ENCODE measurements at places on chromosomes 5 and 9.

DNA sequence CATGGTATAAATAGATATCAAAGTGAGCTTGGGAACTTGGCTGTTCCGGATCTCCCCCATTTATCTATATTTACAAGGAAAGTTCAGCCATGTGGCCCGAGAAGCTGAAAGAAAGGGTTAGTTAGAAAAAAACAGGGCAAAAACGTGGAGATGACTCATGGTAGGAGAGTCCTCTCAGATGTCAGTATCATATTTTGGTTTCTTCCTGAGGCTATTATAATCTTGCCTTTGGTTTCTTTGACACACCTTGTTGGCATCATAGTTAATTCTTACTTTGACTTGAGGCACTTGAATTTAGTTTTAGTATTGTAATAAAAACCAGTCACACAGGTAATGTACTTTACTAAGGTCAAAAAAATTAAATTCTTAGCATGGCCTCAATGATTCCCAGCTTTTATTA is 59.9 kb downstream of the GABRA6 start:
- no peak for DNase-seq

DNA sequence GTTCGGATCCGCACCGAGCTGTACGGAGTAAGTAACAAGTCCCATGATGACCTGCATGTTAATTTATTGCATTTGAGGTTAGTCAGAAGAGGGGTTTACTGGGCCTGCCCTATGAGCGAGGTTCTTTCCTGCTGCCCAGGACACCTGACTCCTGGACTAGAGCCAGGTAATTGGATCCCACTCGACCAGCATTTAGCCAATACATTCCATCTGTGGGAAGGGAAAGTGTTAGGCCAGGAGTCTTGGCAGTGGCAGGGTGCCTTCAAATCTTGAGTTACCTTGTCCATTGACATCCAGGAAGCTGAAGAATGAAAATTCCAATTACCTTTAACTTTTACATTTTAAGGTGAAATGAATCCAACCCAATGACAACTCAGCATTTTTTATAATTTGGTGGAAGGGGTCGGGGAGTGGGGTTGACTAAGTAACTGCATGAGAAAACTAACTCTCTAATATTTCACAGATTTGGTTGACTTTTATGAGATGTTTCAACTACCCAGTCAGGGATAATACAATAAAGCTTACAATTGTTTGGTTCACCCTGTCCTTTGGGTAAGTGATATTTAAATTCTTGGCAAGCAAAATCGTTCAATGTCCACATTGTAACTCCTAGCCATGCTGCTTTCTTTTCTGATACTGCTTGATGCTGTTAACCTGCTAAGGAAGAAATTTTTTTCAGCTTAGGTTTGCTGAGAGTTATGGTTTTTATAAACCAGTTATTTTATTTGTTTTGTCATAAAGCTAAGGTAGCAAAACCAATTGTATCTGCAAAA is 111.6 kb upstream of the IQGAP2 start:
- DNase-seq: no peak

DNA sequence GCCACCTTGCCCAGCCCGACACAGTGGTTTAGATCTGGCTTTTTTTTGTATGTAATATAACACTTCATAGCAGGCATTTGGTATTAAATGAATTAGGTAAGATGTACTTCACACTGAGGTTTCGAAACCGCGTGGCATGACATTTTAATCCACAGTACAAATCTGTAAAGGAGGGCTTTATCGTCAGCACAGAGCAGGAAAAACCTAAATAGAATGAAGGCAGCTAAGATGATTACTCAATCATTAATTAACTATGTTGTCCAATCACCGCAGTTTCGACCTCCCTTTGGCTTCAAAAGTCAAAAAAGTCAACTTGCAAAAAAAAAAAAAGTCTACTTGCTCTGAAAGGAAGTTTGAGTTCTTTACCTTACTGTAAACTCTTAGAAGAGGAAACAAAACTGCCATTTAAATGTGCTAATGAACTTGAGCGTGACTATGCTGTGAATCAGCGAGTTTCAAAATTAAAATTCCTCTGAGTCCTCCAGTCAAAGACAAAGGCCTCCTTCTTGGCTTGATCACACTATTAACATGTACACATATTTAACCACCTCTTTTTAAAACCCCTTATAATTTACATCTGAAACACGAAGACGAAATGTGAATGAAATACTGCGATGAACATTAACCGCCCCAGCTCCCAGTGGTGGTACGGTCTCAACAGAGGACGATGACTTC is 698 bp upstream of the SEC24A start:
- DNase-seq: peak; percentile 45

DNA sequence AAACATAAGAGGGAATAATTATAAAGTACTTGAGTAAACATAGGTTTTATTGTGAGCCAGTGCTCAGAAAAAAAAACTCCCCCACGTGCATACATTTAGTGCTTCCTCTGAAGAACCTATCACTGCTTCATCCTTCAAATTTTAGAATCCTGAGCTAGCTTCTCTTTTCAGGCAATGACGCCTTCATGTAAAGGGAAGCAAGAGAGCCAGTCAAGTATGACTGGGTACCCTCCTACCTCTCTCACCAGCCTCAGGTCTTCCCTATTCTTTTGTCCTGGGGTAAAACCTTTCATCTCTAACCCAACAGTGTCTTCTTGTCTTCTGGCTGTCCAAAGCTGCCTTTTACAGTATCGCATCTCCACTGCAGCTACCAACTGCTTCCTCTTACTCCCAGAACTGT is 32.0 kb downstream of the PLPP1 start:
- no peak for DNase-seq

DNA sequence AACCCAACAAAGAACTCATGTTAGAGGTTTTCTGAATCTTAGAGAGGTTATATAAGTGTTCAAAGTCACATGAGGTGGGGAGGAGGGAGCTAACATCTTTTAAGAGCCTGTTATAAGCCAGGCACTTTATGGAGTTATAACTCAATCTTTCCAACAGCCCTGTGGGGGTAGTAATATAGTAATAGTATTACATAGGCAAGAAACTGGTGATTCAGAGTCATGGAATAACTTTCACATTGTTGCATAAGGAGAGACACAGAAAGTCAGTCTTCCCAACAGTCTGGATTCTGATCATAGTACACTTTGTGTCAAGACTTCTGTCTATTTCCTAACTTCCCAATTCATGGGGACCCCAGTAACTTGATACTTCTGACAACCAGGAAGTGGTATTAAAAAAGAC is 89.2 kb downstream of the ACER2 start:
- no peak for DNase-seq

- no peak for DNase-seq
These were observed 3.7 kb upstream of the DENND1A start for GRCh38 chr9:123933440-123934212.

DNA sequence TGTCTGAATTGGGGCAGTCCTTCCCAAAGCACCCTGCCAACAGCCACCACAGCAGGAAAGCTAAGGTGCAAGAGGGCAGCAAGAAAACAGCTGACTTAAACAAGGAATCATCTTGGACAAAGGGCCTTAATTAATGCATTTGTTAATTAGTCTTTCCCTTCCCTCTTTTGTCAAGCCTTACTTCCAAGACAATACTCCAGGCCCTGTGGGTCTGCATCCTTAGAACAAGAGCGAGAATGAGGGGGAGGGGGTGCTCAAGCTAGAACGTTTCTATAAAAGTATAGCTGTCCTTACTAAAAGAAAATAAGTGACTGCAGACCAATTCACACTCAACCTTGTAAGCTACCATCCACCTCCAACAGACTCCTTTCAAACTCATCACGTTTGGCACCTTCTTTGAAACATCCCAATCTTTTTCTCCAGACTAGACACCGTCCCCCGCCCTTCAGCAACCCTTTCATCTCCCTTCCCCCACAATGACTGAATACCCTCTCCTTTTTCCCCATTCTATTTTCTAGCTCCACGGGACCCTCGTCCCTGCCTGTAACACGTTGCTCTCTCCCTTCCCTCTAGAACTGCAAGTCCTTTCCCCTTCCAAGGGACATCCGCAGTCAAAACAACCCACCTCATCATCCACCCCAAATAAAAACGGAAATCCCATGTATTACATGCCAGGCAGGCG is 85.7 kb upstream of the RNF38 start:
- no peak for DNase-seq

DNA sequence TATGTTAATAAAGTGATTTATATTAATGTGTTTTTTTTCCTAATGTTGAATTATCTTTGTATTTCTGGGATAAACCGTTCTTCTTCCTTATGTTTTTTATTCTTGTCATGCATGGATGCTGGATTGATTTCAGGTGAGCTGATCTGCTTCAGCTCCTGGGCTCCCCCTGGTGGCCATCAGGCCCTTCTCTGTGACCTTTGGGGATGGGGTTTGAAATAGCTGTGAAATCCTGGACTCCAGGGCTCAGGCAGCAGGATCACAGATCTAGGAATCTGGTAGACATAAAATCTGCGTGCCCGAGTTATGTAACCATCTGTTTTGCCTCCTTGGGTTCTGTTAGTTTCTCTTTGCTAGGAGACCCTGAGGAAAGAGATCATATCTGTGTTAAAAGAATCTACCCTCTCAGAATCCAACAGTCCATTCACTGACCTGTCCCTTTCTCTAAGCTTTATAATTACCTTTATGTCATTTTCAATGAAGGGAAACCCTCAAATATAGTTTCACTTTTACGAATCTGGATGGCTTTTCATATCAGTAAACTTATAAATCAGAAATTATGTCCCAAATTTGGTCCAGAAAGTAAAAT is 12.2 kb upstream of the OR13J1 start:
- peak; percentile 86 for DNase-seq

DNA sequence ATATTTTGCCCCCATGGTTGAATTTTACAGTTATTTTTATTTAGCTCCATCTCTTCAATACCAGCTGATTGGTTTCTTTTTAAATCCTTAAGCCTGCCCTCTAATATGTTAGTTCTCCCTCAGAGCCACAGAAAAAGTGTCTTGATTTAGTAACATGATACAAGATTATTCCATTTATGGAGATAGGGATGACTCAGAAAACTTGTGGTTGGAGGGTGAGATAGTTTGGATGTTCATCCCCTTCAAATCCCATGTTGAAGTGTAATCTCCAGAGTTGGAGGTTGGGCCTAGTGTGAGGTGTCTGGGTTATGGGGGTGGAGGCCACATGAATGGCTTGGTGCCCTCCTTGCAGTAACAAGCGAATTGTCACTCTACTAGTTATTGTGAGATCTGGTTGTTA is 115.7 kb downstream of the FBXO38 start:
- no peak for DNase-seq

DNA sequence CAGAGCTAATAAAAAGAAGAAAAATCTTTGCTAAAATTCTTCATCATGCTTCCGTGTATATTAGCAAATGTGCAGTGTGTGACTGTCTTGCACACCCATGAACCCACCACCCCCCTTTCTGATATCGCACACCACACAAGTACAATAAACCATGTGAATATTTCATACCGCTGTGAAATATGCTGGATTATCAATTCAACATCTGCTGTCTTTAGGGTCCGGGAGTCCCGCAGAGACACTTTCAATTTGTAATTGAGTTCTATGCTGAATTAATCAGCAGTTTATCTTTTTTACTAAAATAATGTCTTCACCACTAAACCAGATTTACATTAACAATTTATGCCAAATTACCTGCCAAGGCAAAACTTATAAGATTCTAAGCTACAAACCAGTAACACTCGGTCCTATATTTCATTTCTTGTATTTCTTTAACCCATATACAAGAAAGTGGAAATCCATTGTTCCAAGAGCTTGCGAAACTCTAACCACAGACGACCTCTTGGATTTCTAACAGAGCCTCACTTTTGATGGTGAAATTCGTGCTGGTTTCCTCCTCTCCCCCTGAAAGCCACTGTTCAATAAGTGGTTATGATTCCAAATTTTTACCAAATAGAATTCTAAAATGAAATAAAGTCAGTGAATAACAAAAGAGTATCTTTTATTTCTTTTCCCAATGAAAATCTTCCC is 44.2 kb downstream of the PSMB7 start:
- DNase-seq: no peak

- no peak for DNase-seq
These were observed 687.0 kb upstream of the C9orf72 start for GRCh38 chr9:28260330-28260729.

- no peak for DNase-seq
These were observed 68.6 kb downstream of the RGS3 start for GRCh38 chr9:113531919-113532808.

GRCh38 chr5:157602505-157602904 is 26.9 kb upstream of the ADAM19 start:
- DNase-seq: peak; percentile 44

- no peak for DNase-seq
These were observed 58.3 kb downstream of the FAM81B start for GRCh38 chr5:95449460-95449859.

- no peak for DNase-seq
These were observed 29.1 kb downstream of the APBA1 start for GRCh38 chr9:69643098-69643497.

DNA sequence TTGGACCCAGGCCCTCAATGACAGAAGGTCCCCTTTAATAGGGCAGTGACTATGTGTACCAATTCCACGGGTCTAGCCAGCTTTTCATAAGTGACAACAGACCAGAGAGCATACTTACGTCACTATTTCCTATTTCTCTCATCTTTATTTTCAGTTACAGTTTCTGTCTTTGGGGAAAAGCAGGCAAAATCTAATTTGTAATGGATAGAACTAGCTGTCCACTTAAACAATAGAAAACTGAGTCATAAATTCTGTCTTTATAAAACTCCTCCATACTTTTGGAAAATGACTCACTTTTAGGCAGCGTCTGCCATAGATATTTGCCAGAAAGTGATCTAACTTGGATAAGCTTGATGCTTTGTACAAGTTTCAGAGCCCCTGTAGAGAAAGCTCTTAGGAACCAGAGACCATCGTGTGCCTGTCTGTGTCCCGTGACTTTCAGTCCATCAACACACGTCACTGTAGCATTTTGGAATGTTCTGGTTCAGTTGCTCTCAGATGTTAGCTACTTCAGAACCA is 101.9 kb downstream of the F2RL2 start:
- no peak for DNase-seq

- DNase-seq: no peak
These were observed 39.1 kb upstream of the MSH3 start for GRCh38 chr5:80615266-80615914.

DNA sequence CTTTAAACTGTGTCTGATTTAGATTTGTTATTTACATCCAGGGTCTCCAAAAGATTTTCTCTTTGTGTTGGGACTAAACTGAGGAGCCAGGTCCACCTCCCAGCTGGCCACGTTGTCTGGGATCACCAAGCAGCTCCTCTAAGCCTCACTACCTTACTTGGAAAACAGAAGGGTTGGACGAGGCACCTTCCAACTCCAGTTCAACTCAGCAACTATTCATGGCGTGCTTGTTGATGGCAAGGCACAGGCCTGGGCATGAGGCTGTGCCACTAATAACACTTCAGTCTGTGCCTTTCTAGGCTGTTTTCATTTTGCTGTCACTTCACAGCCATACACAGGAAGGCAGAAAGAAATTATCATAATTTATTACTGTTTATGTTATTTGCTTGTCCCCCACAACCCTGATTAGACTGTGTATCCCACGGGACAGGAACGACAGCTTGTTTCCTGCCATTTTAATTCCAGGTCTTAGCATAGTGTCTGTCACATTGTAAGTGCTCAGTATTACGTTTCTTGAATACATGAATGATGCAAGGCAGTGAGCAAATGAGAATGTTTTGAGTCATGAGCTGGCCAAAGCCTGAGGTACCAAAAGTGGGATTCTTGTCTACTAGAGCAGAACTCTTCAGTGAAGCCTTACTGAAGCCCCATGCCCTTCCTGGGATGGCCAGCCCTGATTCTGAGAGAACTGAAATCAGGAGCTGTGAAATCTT is 125.8 kb downstream of the GALNT10 start:
- DNase-seq: no peak
